Esophagus muscularis mucosa (tissue), 4 donors: ENCODE measurements at places on chromosomes 4 and X. TPM values are rescaled to one million over a fixed set of nuclear protein-coding genes. Genes with fewer than 3 reads are reported as not detected.

DNA sequence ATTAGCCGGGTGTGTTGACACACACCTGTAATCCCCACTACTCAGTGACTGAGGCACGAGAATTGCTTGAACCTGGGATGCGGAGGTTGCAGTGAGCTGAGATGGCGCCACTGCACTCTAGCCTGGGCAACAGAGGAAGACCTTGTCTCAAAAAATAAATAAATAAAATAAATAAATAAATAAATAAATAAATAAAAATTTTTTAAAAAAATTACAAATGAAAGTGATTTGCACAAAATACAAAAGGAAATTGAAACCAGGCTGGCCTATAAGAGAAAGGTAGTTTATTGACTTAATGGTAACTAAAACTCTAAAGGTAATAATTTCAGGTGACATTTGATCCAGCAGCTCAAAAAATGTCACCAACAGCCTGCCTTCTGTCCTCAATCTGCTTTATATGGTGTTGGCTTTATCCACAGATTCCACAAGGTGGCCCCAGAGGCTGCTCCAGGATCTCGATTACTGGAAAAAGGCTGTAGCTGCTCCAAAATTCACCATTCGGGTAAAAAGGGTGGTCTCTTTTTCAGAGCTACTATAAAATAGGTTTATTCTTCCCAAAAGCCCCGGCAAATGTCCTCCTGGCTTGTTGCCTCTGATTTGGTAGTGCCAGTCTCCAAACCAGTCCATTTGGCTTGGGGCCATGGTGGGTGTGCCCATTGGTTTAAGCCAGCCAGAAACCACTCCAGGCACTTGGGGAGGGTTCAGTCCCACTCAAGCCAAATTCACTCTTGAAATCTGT, 61.4 kb upstream of the TRIM2 start:
- DNase-seq = no peak

The SULT1E1 gene
- not detected for total RNA-seq

DNA sequence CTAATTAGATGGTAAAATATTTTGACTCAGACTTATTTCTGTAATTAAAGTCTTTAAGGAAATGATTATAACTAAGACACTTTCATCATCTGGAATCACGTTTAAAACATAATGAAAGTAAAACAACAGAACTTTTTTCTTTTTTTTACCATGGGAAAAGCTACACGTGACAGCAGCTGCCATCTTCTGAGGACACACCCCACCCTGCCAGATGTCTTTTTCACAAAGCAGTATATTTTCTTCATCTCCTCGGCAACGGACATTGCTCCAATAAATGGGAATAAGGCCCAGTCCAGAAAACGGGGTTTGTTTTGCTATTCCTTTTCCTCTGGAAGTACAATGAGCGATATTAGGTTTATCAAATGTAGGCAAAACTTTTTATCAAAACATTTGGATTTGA, 17.5 kb downstream of the PRSS12 start:
- no peak for DNase-seq

DNA sequence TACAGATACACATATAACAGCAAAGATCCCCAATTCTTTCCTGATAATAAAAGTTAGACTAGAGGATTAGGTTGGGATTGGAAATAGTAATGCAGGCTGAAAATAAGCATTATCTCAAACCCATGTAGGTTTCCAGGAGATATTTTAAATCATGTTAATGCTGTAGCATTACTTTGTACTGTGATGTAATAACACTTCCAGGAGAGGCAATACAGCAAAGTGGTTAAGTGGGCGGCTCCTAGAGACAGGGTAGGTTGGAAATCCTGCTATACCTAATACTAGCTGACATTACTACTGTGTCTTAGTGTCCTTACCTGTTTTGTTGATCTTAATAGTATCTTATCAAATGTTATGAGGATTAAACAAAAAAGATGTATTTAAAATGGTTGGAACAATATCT, 9.6 kb downstream of the PAICS start:
- no peak for DNase-seq
